ENCODE measurements at places on chromosomes 6 and 20. TPM values are rescaled to one million over a fixed set of nuclear protein-coding genes. Genes with fewer than 3 reads are reported as not detected.

Gene RBPJL
- not detected for total RNA-seq

Gene C6orf89
- total RNA-seq: 19.5 TPM

Gene MRPS10
- total RNA-seq: 29.3 TPM

Gene TRIM15
- total RNA-seq: not detected

Gene OR2B6
- total RNA-seq: not detected

Gene SLC35D3
- total RNA-seq: 0.36 TPM

Gene PGC
- total RNA-seq: 0.36 TPM

Gene ITPA
- 14.2 TPM for total RNA-seq

Gene CAPN11
- total RNA-seq: not detected

Data from cerebellum (tissue), 4 donors.